ENCODE measurements at places on chromosomes 11 and 22.

GRCh38 chr11:111977146-111978027 is 40.2 kb downstream of the DIXDC1 start:
- no peak for DNase-seq

GRCh38 chr22:19578180-19579004 is 54.2 kb upstream of the CLDN5 start:
- DNase-seq, result no peak

- DNase-seq, result no peak
Observed at GRCh38 chr11:2088284-2088683, 50.9 kb downstream of the IGF2 start.

GRCh38 chr22:20808844-20809243 is 34.9 kb downstream of the SERPIND1 start:
- no peak for DNase-seq

DNA sequence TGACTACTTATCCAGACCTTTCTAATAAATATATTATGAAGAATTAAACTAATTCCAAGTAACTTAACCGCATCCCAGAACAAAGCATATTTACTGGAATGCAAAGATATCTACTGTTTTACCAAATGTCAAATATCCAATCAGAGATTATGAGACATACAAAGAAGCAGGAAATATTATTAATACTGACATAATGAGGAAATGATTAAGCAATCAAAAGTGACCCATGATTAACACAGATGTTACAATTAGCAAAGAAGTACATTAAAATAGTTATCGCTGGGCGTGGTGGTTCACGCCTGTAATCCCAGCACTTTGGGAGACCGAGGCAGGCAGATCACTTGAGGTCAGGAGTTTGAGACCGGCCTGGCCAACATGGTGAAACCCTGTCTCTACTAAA is 105.2 kb downstream of the WNT7B start:
- no peak for DNase-seq

- no peak for DNase-seq
Observed at GRCh38 chr22:19060356-19061009, 61.7 kb downstream of the DGCR2 start.

GRCh38 chr11:2207212-2207611 is 35.6 kb upstream of the TH start:
- no peak for DNase-seq

- DNase-seq, result no peak
Observed at GRCh38 chr11:94639901-94640721, 72.9 kb downstream of the PIWIL4 start.

GRCh38 chr11:7031471-7031871 is 11.2 kb downstream of the NLRP14 start:
- no peak for DNase-seq

- no peak for DNase-seq
Observed at GRCh38 chr22:45233827-45234226, 6.9 kb downstream of the KIAA0930 start.

GRCh38 chr11:83355391-83355790 is 69.2 kb upstream of the CCDC90B start:
- DNase-seq, result no peak

DNA sequence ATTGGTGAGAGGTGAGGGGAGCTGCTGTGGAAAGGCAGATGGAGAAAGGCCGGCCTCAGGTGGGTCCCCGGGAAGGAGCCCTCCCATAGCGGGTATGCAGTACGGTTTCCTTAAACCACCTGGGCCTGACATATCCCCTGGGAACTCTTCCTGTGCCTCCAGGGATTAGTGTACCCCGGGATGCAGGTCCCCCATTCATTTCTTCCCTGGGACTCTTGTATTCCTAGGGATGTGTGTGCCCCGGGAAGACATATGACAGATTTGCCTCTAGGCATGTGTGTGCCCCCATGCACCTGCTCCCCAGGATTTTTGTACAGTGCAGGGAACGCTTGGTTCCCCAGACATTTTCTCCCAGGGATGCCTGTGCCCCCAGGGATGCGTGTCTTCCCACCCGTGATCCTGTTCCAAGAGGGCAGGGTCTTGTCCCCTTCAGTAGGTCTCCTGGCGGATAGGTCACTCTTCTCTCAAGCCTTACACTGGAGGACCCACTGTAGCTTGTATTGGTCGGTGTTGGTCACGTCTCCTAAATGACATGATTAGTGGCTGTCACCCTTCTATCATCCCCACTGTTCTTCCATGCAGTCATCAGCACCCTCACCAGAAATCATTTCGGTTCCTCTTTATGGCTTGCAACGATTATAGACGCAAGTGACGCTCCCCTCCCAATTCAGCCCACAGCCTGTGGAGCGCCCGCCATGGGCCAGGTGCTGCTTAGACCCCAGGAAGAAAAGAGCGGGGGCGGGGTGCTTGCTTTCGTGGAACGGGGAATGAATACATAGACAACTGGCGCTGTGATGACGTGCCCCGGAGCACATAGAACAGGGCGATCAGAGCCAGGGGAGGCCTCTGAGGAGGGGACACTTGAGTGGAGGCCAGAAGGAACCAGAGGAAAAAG is 1.3 kb downstream of the PARVB start:
- no peak for DNase-seq

- DNase-seq, result no peak
Observed at GRCh38 chr11:20192151-20192550, 31.9 kb upstream of the DBX1 start.

GRCh38 chr22:22673099-22673498 is 28.7 kb downstream of the GGTLC2 start:
- no peak for DNase-seq

GRCh38 chr11:69105461-69106030 is 50.2 kb upstream of the SMIM38 start:
- no peak for DNase-seq

GRCh38 chr11:30488304-30488998 is 97.7 kb downstream of the MPPED2 start:
- DNase-seq, result peak; percentile 79

DNA sequence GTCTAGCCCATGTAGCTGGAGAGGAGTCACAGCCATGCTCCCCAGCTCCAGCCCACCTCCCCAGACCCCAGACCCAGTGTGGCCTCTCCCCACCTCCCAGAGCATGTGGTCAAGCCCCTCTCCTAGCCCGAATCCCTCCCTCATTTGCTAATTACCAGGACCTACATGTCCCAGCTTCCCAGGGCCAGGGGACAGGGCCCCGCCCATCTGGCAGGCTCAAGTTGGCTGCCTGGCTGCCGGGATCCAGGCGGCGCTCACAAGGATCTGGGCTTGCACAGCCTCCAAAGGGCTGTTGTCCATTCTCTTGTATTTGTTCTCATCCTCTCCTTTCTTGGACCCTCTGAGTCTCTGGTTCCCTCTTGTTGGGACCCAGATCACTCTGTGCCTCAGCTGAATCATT is 4.6 kb upstream of the MIF start:
- no peak for DNase-seq

DNA sequence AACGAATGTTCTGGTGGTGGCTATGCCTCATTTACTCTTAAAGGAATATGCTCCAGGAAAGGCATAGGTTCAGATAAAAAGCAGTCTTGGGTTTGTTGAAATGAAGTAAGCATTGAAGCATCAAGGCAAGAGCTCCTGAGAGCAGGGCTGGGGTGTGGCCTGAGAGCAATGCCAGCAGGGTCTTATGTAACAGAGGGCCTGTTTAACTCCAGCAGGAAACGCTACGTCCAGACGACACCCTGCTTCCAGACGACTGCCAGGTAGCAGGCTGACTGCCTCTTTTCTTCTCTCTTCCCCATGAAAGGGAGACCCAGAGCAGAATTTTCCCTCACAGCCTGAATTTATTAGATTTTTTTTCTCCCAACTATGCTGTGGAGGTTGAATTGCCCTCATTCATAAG is 127.2 kb upstream of the SLC5A12 start:
- no peak for DNase-seq

GRCh38 chr11:64372802-64373597 is 14.0 kb downstream of the RPS6KA4 start:
- no peak for DNase-seq

DNA sequence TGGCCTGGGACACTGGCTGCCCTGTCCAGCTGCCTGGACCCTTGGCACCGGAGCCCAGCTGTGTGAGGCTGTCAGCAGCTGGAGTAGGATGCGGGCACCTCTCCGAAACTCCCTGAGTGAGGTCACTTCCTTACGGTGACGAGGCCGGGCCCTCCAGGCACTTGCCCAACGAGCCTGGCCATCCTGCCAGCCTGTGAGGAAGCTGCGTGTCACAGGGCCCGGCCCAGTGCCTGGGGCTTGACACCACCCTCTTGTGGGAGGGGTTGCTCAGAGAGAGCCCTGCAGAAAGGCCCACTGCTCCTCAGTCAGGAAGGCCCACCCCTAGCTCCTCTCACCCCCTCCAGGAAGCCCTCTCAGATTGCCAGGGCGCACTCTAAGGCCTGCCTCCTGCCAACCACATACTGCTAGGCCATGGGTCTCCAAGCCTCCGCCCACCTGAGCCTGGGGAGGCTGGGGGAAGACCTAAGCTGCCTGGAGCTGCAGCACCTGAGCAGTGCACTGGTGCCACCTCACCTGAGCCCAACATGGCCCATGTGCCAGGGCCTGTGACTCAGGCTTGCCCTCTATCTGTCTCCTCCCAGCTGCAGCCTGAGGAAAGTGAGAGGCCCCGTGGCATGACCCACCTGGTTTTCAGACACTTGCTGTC is 4.3 kb upstream of the PHLDA2 start:
- no peak for DNase-seq

DNA sequence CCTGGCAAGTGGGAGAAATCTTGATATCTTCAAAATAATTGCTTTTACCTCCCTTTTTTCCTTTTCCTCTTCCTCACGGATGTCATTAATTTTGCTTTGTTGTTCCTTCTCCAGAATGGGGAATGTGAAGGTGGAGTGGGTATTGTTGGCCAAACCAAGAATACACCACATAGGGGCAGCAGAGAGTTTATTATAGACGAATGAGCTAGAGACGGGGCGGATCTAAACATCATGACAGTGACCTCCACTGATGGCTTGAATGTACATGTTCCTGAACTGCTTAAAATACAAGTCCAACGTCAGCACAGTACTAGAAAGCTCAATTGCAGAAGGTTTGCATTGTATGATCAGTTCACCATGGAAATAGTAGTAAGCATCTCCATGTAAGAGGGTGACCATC is 122.3 kb upstream of the SNX19 start:
- DNase-seq, result no peak

DNA sequence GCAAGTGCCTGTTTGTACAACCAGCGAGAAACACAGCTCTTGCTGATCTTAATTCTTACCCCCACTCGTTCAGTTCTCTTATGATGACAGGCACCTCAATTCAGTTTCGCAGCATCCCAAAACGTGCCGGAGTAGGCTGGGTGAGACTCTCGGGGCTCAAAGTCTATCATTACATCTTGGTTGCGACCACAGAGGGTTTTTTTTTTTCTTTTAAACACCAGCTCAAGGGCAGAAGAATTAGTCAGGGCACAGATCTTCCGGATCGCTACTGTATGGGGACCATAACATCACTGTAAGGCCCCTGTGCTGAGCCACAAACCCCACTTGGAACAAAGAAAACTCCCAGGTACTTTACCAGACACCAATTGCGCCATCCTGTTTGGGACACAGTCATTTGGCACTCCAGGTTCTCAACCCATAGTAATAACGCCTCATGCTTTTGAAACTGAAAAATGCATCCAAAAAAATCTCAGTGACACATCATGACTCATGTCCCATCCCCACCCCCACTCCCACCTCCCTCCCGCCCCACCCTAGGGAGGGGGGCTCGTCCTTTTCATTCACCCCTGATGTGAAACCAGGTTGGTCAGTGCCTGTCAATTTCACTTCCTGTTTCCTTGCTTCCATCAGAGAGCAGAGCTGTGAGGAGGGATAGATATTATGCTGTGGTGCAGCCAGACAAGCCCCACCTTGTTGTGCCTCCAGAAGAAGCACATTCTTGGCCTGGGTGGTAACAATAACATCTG is 41.0 kb upstream of the CD5 start:
- DNase-seq, result no peak

- no peak for DNase-seq
Observed at GRCh38 chr11:19201737-19202605, at the start of gene CSRP3. Gene CSRP3 (minus strand): TSS chr11:19201983. CDS start chr11:19192448, 9,535 bp downstream.

DNA sequence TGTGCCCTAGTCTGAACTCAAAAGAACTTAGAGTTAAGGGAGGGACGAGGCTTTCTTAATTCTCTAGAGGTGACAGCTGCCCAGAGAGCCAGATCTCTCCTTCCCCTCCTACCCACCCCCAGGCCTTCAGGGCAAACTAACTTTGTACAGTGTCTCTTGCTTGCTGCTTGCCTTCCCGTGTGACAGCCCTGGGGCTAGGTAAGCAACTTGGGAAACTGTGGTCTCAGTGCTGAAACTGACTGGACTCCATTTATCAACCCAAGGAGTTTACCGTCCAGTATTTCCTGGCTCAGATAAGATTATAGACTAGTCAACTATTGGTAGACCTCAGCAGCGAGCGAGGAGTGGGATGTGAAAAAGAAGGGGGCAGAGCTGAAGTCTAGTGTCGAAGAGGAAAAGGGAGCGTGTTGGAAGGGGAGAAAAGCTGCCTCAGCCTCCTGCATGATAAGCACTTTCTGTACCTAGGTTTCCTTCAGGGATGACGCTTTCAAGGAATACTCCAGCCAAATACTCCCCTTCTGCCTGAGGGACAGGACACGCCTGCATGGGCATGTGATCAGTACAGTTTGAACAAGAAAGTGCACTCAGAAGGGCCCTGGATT is 43.3 kb upstream of the WEE1 start:
- no peak for DNase-seq

GRCh38 chr11:8337130-8337795 is 73.6 kb upstream of the LMO1 start:
- no peak for DNase-seq

GRCh38 chr11:14582793-14583192 is 60.8 kb upstream of the PDE3B start:
- no peak for DNase-seq

DNA sequence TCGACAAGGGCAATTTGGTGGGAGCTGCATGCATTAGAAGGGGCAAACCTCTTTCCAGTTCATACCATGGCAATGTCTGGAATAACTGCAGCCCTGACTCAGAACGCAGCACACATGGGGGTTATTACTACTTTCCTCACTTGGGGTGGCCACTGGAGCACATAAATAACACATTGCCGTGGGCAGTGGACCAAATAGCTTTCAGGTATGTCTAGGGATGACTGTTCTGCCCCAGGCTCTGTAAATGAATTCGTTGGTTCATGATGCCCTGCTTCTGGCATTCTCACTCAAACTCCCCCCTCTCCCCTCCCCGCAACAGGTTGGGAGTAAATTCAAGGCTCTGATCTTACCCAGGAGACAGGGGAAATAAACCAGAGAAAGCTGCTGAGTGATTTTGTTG is 238.0 kb upstream of the PLET1 start:
- DNase-seq, result no peak

Measured in NCI-H1417 treated with DMSO at 0.1 percent for 48 hours (cell line).